ENCODE measurements at places on chromosomes 4 and X. TPM values are rescaled to one million over a fixed set of nuclear protein-coding genes. Genes with fewer than 3 reads are reported as not detected.
A peak's percentile ranks its signal among the peaks of the same experiment; 100 is the strongest.

DNA sequence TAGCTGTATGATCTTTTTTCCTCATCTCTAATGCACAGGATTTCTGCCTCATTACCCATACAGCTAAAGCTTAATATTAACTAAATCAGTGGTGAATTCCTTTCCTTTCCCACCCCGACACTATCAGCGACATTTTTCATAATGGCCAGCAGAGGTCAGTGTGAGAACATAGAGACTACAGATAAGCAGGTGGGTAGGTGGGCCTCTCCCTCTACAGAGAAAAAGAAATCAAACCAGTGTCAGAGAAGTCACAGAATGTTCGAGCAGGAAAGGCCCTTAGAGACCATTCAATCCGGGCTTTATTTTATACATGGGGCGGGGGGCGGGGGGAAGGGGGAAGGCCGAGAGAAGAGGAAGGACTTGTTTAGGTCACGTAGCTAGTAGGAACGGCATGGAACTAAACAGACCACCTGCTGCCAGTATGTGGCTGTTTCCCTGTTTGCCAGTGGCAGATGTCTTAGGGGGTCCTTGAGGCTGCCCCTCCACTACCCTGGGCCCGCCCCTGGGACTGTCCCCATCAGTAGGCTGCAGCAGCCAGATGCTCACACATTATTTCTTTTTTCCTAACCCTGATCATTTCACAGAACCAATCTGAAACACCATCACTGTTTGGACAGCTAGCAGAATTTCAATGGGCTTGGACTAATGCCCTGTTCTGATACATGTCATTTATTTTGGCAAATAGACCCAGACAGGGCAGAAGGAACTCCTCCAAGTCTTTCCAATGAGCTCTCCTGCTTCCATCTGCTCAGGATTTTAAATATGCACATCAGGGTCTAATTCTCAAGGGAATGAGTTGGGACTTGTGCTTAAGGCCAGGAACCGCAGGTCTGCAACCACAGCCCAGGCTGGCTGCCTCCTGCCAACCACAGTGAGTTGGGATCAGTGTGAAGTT is 133.4 kb downstream of the ATG4A start:
- DNase-seq, result no peak

Gene EREG
- polyA plus RNA-seq, result not detected

DNA sequence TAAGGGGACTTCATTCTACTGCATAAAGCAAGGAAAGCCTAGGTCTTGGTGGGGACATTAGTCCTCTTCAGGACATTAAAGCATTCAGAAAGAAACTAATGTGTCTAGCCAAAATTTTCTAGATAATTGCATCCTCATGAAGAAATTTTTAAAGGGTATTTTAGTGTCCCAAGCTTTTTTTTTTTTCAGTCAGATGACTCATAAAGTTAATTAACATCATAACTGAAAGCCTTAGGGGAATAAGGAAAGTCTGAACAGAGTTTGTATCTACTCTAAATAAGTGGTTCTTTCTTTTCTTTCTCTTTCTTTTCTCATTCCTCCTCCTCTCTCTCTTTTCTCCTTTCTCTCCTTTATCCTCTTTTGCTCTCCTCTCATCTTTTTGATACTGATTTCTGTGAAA is 202.4 kb downstream of the ADAMTS3 start:
- DNase-seq, result no peak

Gene TCEANC
- polyA plus RNA-seq, result 11.4 TPM

Gene S100G
- polyA plus RNA-seq, result not detected

Gene CTAG1A
- not detected for polyA plus RNA-seq

GRCh38 chr4:81737865-81738559 is 266.3 kb upstream of the RASGEF1B start:
- no peak for DNase-seq

DNA sequence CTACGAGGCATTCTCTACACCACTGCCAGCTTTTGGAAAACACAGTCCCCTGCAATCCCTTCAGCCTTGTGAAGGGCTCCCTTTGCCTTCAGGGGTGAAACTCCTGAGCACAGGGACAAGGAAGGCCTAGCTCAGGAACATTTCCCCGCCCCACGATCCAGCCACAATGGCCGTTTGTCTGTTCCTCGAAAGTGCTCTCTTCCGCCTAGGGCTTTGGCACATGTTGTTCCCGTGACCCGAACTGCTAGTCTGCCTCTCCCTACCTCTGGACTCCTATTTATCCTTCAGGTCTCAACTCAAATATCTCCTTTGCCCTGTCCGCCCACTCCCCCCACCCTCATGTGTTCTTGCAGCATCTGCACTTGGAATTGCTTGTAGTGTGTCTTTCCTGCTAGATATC is 12.1 kb downstream of the FGD1 start:
- DNase-seq, result no peak

Gene BEX2
- 74.0 TPM for polyA plus RNA-seq

DNA sequence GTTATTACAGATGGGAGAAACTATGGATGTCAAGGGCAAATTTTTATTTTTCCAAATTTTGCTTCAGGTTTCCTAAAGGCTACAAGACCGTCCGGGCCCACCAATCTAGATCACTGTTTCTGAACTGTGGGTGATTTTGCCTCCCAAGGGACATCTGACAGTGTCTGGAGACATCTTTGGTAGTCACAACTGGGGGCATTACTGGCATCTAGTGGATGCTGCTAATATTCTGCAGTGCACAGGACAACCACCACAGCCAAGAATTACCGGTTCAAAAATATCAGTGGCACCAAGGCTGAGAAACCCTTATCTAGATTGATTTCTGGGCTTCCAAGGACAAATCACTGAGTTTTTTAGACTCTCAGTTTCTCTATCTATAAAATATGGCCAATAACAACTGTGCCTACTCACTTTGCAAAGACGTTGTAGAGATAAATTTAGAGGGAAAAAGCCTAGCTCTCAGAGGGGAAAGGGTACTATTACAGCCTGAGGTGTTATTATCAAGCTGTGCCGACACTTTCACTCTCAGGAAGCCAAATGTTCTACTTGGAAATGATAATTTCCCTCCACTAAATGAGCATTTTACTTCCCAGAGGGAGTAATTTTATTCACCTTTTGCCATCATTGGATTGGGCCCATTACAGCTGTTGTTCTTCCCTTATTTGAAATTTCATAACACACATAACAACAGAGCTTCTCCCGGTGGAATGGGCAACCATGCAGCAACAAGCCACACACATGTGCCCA is 442.1 kb downstream of the CENPC start:
- no peak for DNase-seq

Gene EFHC2
- 0.13 TPM for polyA plus RNA-seq

Gene SLC49A3
- polyA plus RNA-seq, result not detected

Gene SEC24D
- polyA plus RNA-seq, result 13.8 TPM

Gene ZCCHC18
- 21.5 TPM for polyA plus RNA-seq

GRCh38 chr4:156958276-156959074 is 13.1 kb downstream of the PDGFC start:
- no peak for DNase-seq

DNA sequence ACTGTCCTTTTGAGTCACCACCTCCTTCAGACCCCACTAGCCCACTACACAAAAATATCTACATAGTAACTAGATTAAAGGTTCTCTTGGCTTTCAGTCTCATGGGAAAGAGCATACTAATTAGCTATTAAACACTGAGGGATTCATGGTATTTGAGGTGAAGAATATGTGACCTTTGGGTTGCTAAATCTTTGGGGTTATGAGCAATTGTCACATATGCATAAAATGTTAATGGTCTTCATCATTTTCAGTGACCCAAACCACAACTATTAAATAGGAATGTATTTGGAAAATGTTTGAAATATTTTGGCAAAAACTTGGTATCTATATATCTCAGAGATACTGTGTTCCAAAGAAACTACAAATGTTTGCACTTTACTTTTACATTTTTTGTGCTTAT is 365.1 kb downstream of the MAGEB5 start:
- DNase-seq, result no peak

GRCh38 chrX:11190745-11191510 is 79.8 kb downstream of the HCCS start:
- DNase-seq, result no peak

GRCh38 chr4:70601422-70602039 is 9.5 kb downstream of the AMBN start:
- peak; percentile 61 for DNase-seq

- DNase-seq, result no peak
Measured at GRCh38 chr4:153142700-153143438, 61.4 kb upstream of the TRIM2 start.

Gene BTC
- not detected for polyA plus RNA-seq

GRCh38 chr4:38950159-38950558 is 82.0 kb downstream of the TMEM156 start:
- no peak for DNase-seq
